Foreskin fibroblast (primary cell): ENCODE measurements at places on chromosomes 16 and 17.

- no peak for DNase-seq
Measured at GRCh38 chr17:64596439-64596838, 65.7 kb downstream of the SMURF2 start.

DNA sequence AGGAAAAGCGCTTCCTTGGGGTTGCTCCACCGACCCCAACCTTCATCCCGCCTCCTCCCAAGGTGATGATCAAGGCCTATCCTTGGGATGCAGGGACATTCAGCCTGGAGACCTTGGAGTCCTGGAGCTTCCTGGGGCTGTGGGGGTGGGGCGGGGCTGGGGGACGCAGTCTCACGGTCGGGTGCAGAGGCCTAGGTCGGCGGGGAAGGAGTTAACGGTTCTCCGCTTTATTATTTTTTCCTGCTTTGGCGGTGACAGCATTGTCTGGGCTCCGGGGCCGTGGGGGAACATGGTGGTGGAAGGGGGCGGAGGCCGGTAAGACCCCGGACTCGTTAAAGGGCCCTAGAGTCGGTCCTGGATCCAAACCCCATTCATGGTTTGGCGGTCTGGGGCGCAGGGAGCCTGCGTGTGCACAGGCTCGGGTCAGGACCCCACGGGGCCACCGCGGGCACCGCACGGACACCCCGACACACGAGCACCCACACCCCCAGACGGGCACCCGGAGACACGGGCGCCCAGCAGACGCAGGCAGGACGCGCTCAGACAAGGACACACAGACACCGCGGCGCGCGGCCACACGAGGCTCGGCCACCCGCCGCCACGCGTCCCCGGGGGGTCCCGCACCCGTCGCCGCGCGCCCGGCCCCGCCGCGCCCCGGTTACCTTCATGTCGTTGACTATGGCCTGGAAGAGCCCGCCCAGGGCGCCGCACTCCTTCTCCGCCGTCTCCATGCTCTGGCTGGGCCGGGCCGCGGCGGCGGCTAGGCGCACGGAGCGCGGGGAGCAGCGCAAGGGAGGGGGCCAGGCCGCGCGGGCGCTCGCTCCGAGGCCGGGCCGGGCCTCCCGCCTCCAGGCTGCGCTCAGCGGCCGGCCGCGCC lies 554 bp downstream of the MTSS2 start:
- DNase-seq: no peak

- DNase-seq: peak; percentile 94
Measured at GRCh38 chr16:75377729-75378386, 55.4 kb downstream of the CFDP1 start.

DNA sequence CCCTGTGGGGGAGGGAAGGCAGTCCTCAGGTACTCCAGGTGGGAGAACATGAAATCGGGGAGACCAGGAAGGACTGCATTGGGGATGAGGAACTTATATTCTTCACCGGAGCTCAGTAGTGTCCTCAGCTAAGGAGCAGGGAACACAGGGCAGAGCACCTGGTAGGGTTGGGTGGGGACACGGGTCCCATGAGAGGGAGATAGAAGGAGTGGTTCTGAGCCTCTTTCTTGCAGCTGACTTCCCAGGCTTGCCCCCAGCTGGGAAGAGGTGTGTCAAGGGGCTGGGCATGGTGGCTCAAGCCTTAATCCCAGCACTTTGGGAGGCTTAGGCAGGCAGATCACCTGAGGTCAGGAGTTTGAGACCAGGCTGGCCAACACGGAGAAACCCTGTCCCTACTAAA lies 2.1 kb downstream of the FHOD1 start:
- no peak for DNase-seq

GRCh38 chr16:2905988-2906387 lies 5.7 kb upstream of the FLYWCH1 start:
- DNase-seq: no peak

GRCh38 chr17:8004899-8005298 lies 2.5 kb downstream of the GUCY2D start:
- DNase-seq: peak; percentile 61

GRCh38 chr16:27444015-27444414 lies 42.0 kb downstream of the IL21R start:
- peak; percentile 37 for DNase-seq

- peak; percentile 12 for DNase-seq
Measured at GRCh38 chr16:73735018-73735417, 561.6 kb upstream of the PSMD7 start.

DNA sequence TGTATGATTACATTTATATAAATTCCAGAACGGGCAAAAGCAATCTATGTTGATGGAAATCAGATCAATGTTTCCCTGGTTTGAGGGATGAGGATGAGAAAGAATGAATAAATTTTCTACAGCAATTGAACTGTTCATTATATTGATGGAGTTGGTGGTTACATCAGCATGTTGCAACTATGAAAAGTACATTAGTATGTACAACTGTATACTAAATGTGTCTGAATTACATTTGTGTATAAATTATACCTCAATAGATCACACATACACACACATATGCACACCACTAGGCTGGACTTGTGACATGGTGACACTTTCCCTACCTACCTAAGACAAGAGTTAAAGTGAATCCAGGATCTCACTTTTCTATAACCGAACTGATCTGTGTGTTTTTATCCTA lies 608.0 kb downstream of the CDH11 start:
- DNase-seq: no peak

DNA sequence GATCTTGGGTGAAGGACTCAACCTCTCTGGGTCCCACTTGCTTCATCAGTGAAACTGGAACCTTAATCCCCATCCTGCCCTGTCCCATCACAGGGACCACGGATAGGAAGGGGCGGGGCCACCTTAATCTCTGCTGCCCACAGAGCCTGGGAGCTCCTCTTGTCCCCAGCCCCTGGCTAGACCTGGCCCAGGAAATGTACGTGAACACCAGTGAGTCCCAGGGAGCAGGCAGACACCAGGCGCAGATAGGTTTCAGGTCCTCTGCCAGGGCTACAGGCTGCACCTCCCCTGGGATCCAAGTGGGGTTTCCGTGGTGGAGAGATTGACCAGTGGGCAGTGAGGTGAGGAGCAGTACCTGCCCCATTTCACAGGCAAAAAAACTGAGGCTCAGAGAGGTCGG lies 21.0 kb downstream of the RAB11FIP4 start:
- no peak for DNase-seq

DNA sequence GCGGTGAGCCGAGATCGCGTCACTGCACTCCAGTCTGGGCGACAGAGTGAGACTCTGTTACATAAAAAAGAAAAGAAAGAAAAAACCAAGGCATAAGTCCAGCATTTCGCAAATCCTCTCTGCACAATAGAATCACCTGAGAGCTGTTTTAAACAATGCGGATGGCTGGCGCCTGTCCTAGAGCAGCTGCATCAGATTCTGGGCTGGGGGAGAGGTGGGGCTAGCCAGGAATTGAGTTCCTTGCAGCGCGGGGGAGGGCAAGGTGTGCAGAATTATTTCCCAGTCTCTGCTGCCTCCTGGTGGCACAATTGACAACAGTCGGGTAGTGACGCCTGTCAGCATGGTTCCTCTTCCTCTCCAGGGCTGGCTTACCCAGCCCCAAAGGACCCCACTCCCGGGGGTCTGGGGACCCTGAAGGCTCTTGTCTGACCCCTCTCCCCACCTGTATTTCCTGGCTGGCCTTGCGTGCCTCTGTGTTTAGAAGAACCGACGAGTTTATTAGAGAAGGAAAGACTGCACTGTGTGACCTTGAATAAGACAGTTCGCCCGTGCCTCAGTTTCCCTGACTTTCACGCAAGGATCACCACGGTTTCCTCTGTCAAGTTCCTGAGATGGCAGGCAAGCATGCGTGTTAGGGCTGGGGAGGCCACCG lies 41.1 kb upstream of the PLCG2 start:
- DNase-seq: peak; percentile 45

- no peak for DNase-seq
Measured at GRCh38 chr16:73037845-73038570, 9.9 kb downstream of the ZFHX3 start.

GRCh38 chr16:27945233-27945973 lies 118.1 kb downstream of the GSG1L start:
- no peak for DNase-seq

GRCh38 chr16:24635900-24636610 lies 93.4 kb upstream of the TNRC6A start:
- peak; percentile 96 for DNase-seq
